Pancreas (tissue), 10 donors: ENCODE measurements at places on chromosomes 16 and 17. TPM values are rescaled to one million over a fixed set of nuclear protein-coding genes. Genes with fewer than 3 reads are reported as not detected.

DNA sequence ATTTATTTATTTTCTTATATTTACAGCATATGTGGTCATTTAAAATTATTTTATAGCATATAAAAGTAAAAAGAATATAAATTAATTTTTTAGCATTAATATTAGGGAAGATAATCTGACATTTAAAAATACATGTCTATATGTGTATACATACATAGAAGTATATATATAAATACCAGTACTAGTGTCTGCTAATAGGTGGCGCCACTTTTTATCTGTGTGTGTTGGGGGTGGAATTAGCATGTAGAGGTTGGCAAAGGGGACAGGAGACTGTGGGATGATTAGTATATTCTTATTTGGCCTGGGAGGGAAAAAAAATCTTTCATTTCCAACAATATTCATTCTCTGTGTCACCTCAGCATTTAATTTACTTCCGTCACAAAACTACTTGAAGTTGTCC is 359.1 kb downstream of the WWOX start:
- no peaks in the 10 kb centered on the region for H3K4me1 ChIP-seq
- DNase-seq = no peak
- H3K36me3 ChIP-seq = no peaks in the 10 kb centered on the region
- H3K27ac ChIP-seq = no peak overlapping the region
- H3K27me3 ChIP-seq = no peaks in the 10 kb centered on the region
- H3K4me3 ChIP-seq = no peak overlapping the region

DNA sequence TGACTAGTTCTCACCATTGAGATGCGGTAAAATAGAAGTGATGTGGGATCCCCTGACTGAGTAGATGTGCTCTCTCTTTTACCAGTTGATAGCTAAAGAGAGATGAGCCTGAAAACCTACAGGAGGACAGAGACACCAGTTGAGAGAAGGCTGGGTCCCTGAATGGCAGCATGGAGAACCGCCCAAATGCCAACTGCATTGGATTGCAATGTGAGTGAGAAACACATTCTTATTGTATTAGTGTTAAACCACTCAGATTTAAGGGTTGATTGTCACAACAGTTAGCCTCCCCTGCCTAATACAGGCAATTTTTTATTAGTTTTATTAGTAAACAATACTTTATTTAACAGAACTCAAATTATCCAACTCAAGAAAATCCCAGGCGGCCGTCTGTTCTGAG is 61.2 kb downstream of the SPACA3 start:
- no peak overlapping the region for H3K27ac ChIP-seq
- no peaks in the 10 kb centered on the region for H3K36me3 ChIP-seq
- no peak overlapping the region for H3K4me3 ChIP-seq
- H3K4me1 ChIP-seq = no peaks in the 10 kb centered on the region
- no peaks in the 10 kb centered on the region for H3K27me3 ChIP-seq

DNA sequence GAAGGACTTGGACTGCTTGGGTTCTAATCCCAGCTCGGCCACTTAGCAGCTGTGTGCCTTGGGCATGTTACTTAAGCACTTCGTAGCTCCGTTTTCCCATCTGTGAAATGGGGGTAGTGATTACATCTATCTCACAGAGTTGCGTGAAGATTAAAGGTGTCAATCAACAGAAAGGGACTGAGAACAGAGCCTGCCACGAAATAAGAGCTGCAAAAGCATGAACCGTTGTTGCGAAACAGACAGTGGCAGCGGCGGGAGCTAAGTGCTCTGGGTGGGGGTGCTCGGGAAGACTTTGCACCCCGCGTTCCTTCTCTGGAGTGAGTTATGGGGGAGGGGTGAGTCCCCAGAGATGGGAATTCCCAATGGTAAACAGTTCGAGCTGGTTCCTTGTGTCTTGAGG is 79.6 kb upstream of the LHX1 start:
- no peaks in the 10 kb centered on the region for H3K27me3 ChIP-seq
- DNase-seq = no peak
- no peaks in the 10 kb centered on the region for H3K4me1 ChIP-seq
- no peak overlapping the region for H3K27ac ChIP-seq

- peak overlapping the region; percentile 31 for H3K4me3 ChIP-seq
- H3K27me3 ChIP-seq = no peaks in the 10 kb centered on the region
- H3K36me3 ChIP-seq = peaks cover 6% of the 10 kb centered on the region
- DNase-seq = peak; percentile 89
Measured at GRCh38 chr16:31487720-31488467, 5.0 kb downstream of the SLC5A2 start.

DNA sequence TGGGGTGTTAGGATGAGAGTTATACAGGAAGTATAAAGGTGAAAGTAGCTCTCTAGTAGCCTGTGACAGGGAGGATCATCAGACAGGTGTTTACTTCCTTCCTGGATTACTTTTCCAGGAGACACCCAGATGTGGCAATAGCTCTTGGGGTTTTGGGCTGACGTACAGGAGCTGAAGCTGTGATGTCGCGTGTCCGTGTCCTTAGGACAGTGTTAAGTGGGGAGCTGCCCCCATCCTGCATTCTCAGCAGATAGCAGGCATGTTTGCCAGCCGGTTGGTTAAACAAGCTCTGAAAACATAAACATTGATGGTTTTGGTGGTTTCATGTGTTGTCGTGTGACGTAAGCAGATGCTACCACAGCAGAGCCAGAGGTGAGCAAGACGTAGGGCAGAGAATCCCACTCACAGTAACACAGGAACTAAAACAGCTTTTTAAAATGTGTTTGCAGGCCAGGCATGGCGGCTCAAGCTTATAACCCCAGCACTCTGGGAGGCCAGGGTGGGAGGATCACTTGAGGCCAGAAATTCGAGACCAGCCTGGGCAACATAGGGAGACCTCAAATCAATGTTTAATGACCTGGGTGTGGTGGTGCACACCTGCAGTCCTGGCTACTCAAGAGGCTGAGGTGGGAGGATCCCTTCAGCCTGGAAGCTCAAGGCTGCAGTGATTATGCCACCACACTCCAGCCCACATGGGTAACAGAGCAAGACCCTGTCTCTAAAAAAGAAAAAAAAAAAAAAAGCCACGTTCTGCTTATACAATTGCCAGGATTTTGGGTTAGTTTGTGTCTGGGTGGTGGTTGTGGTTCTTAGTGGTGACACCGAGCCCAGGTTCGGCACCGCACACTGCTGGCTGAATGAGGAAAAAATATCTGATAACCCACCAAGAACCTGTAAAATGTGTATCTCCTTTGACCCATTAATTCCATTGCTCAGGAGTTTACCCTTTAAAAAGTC is 18.2 kb upstream of the IL17C start:
- no peak overlapping the region for H3K27ac ChIP-seq
- no peaks in the 10 kb centered on the region for H3K27me3 ChIP-seq
- H3K4me3 ChIP-seq = no peak overlapping the region
- DNase-seq = no peak

DNA sequence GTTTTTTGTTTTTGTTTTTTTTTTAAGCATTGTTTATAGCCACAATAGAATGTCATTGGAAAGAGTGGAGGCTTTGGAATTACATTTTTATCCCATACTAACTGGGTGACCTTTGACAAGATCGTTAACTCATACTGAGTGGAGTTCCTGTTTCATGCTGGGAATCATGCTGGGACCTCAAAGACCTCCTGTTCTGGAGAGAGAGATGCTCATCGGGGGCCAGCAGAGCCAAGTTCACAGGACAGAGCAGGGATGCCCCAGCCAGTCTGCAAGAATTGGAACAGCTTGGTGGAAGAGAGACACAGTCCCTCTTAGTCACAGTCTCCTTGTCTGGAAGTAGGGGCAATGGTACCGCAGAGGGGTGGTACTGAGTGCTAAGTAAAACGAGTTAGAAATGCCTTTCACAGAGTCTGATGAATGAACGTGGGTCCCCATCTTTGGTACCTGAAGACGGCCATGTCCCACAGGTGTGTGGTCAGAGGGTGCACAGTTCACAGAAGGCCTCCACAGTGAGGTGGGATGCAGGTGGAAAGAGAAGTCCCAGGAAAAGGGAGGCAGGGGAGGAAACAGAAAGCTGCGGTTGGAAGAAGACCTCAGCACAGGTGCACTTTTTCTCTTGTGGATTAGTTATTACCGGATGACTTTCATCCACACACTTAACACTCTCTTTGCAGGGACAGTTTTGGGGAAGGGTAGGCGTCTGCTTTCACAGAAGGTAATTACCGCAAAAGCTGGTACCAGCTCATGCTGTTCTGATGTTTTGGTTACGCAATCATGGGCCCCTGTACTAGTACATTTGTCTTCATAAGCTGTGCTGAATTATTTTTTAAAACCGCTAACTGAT is 147.8 kb downstream of the PRKCA start:
- no peaks in the 10 kb centered on the region for H3K36me3 ChIP-seq
- no peak overlapping the region for H3K4me3 ChIP-seq
- no peak for DNase-seq
- H3K4me1 ChIP-seq = peaks cover 11% of the 10 kb centered on the region
- no peaks in the 10 kb centered on the region for H3K27me3 ChIP-seq
- no peak overlapping the region for H3K27ac ChIP-seq

- no peak for DNase-seq
- no peaks in the 10 kb centered on the region for H3K36me3 ChIP-seq
- no peaks in the 10 kb centered on the region for H3K27me3 ChIP-seq
- no peaks in the 10 kb centered on the region for H3K4me1 ChIP-seq
- no peak overlapping the region for H3K27ac ChIP-seq
Measured at GRCh38 chr17:13671771-13672170, 70.0 kb upstream of the HS3ST3A1 start.

DNA sequence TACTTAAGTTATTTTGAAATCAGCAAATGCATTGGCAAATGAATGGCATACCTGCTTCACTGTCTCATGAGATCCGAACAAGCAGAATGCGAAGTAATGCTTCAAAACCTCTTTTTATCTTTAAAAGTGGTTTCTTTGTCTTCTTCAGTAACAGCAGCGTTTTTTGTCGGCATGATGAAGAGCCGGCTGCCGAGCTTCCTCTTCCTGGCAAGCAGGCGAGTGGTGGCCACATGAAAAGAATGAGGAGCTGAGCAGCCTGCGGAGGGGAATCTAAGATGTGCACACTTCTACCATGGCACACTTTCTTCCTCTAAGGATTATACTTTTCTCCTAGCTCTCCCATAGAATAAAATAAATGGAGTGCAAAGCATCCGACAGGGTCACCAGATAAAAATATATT is 42.4 kb upstream of the AKTIP start:
- H3K4me3 ChIP-seq = no peak overlapping the region
- H3K4me1 ChIP-seq = no peaks in the 10 kb centered on the region
- no peaks in the 10 kb centered on the region for H3K27me3 ChIP-seq
- no peak for DNase-seq
- H3K27ac ChIP-seq = no peak overlapping the region

DNA sequence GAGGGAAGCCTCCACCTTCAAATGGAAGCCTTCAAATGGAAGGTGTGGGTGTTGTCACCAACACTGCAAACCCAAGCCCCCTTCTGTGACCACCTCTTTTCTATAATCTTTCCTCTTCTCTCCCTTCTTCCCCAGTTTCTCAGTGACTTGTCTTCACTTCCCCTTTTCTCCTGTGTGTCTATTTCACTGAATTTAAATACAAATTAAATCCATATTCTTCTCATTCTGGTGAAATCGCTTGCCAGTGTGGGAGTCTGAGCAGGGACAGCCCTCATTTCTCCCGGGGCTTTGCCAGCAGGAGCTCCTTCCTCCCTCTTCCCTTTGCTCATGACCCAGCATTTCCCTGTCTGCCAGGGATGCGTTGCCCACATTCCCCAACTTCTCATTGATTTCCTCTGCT is 6.4 kb upstream of the ITGAX start:
- H3K4me1 ChIP-seq = no peaks in the 10 kb centered on the region
- no peaks in the 10 kb centered on the region for H3K36me3 ChIP-seq

- H3K36me3 ChIP-seq = no peaks in the 10 kb centered on the region
- H3K27ac ChIP-seq = no peak overlapping the region
- no peak for DNase-seq
- no peak overlapping the region for H3K4me3 ChIP-seq
- H3K27me3 ChIP-seq = no peaks in the 10 kb centered on the region
Measured at GRCh38 chr16:81337097-81337496, 22.3 kb downstream of the GAN start.

- no peaks in the 10 kb centered on the region for H3K36me3 ChIP-seq
- no peak overlapping the region for H3K27ac ChIP-seq
- no peaks in the 10 kb centered on the region for H3K27me3 ChIP-seq
- no peak overlapping the region for H3K4me3 ChIP-seq
Measured at GRCh38 chr16:18979936-18980335, 3.8 kb upstream of the TMC7 start.

DNA sequence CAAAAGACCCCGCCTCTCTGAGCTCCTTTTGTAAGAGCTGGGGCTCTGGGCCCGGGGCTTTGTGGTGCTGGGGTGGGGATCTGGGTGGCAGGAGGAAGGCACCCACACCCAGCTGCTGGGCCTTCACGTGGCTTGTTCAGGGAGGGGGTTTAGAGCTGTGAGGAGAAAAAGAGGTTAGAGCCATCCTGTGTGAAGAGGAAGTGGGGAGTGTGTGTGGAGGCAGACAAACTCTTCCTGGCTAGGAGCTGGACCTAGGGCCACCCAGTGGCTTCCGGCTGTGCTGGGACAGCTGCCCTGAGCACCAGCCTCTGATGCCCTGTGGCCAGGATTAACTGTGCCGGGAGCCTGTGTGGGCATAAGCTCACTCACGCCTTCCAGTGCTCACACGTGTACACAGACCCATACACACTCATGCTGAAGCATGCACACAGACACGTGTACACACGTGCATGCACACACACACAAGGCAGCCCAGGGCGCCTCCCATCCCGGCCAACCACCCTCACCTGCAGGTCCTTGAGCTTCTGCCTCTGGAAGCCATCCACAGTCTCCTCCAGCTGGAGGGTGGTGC is 7.4 kb downstream of the CIBAR2 start:
- no peak overlapping the region for H3K27ac ChIP-seq
- no peaks in the 10 kb centered on the region for H3K27me3 ChIP-seq
- H3K36me3 ChIP-seq = no peaks in the 10 kb centered on the region
- DNase-seq = no peak

KIF18B gene
- total RNA-seq = 0.05 TPM

DNAI2 gene
- not detected for total RNA-seq

USP10 gene
- 40.6 TPM for total RNA-seq

FOXC2 gene
- total RNA-seq = not detected

CASKIN1 gene
- total RNA-seq = 1.7 TPM

HBM gene
- total RNA-seq = not detected

GALR2 gene
- not detected for total RNA-seq

TNFRSF13B gene
- not detected for total RNA-seq

FNDC8 gene
- not detected for total RNA-seq

CTF1 gene
- total RNA-seq = 2.0 TPM

TMC5 gene
- total RNA-seq = 5.4 TPM

EXOC7 gene
- total RNA-seq = 46.1 TPM

SNAI3 gene
- 0.71 TPM for total RNA-seq
